Stimulated activated CD4-positive, alpha-beta T cell treated with anti-CD3 and anti-CD28 coated beads, TNF-alpha, amount 100 ng/mL, for 24 hours (primary cell): ENCODE measurements at places on chromosomes 1 and 21.
A peak's percentile ranks its signal among the peaks of the same experiment; 100 is the strongest.

DNA sequence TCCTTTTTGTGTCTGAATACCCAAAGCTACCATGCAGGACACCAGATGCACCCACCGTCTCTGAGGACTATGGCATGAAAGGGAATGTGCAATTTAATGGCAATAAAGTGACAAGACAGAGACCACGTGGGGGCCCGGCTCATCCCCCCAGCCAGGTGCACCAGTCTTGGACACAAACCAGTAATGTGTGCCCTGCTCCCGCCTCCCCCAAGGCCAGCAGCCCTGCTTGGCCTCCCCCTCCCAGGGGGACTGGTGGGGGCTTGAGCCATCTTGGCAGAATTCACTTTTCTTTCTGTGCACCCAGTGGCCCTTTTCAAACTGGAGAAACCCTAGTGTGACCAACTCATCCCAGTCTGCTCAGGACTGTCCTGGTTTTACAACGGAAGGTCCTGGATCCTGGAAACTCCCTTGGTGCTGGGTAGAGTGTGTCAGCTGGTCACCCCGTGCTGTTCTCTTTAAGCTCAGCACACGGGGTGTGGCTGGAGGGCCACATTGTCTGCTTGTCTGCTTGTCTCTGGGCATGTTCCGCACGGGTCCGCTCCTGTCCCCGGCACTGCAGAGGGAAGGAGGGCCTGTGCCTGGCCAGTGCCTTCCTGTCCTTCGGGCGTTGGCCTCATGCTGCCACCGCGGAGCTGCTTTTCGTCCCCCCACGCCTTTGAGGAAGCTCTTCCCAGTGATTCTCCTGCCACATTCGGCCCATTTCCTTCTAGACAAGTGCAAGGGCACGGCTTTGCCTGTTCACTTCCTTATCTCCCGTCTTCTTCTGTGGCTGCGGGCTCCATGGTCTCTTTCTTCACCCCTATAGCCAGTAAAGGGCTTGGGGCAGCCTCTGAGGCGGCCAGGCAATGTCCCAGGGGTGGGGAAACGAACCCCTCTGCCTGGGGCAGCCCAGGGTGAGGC lies 45.8 kb upstream of the TTC34 start:
- no peak for DNase-seq

DNA sequence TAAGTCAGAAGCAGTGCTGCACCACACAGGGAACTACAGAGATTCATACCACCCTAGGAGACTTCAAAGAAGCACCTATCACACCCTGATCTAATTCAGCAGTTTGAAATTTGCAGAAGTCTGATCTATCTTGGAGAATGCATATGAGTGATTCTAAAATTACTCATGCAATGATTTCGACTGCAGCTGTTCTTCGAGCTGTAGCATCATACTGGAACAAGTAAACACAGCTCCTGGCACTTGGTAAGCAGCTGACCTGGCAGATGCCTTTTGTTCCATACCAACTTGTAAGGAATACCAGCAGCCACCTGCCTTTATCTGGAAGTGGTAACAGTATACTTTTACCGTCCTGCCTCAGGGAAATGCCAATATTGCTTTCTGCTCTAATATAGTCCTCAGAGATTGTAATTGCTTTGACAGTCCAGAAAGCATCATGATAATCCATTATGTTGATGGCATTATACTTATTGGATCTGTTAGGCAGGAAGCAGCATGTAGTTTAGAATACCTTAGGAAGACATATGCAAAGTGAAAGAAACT lies 25.7 kb downstream of the AADACL4 start:
- no peak for DNase-seq

GRCh38 chr21:45040157-45040711 lies 34.1 kb upstream of the ADARB1 start:
- no peak for DNase-seq

GRCh38 chr1:92784021-92784638 lies 778 bp downstream of the EVI5 start:
- peak; percentile 29 for DNase-seq

- DNase-seq, result no peak
Measured at GRCh38 chr1:108077991-108078390, 113.0 kb upstream of the VAV3 start.

GRCh38 chr21:43602266-43603232 lies 56.7 kb downstream of the HSF2BP start:
- no peak for DNase-seq

- DNase-seq, result no peak
Measured at GRCh38 chr1:94258873-94259331, 21.5 kb upstream of the ARHGAP29 start.

DNA sequence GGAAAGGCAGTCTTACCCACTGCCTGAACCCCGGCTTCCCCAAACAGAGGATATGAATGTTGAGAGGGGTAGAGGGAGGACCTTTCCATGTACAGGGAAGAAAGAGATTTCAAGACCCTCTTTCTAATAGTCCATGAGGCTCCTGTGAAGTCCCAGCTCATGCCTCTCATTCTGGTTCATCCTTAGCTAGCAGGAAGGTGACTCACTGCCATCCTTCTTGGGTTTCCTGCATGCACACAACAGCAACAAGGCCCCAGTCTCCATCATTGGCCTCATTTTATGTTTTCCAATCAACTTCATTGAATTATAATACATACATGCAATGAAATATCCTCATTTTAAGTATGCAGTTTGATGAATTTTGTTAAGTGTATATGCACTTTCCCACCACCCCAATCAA lies 46.2 kb downstream of the SYT2 start:
- DNase-seq, result no peak
